Testis (tissue), 5 donors: ENCODE measurements at places on chromosomes 5 and 9.

- DNase-seq: no peak
Observed at GRCh38 chr5:110376281-110376951, 350.1 kb downstream of the TMEM232 start.

- no peak for DNase-seq
Observed at GRCh38 chr9:14080959-14081542, 232.9 kb downstream of the NFIB start.

GRCh38 chr5:34639852-34640626 is 16.1 kb upstream of the RAI14 start:
- DNase-seq: no peak

GRCh38 chr9:114339130-114339908 is 9.7 kb downstream of the ORM2 start:
- peak; percentile 69 for DNase-seq

DNA sequence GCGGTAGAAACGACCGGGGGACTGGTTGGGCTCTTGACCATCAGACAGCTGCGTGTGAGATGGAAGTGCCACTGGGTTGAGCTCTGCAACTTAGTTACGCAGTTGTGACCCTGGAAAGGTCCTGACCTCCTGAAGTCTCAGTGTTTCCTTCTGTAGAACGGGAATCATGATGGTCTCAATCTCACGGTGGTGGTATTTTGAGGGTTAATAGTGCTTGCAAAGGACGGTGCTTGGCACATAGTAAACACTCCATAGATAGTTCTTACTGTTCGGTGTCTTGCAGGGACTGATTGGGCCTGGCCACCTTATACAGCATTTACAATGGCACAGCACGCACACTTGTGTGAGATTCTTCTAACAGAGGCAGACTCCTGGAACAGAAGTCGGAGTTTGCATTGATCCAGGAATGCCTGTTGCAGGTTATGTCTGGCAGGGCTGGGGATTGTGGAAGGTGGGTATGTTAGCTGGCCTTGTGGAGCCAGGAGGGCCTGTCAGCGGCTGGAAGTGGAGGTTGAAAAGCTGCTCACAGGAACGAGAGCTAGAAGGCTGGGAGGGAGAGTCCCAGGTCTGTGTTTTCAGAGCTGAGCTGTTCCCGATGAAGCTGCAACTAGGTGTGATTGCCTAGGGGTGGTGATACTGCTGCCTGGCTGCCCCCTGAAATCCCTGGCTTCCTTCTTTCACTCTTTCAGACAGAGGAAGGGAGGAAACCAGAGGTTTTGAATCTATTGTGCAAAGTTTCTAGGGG is 962 bp upstream of the TXN start:
- DNase-seq: peak; percentile 26

DNA sequence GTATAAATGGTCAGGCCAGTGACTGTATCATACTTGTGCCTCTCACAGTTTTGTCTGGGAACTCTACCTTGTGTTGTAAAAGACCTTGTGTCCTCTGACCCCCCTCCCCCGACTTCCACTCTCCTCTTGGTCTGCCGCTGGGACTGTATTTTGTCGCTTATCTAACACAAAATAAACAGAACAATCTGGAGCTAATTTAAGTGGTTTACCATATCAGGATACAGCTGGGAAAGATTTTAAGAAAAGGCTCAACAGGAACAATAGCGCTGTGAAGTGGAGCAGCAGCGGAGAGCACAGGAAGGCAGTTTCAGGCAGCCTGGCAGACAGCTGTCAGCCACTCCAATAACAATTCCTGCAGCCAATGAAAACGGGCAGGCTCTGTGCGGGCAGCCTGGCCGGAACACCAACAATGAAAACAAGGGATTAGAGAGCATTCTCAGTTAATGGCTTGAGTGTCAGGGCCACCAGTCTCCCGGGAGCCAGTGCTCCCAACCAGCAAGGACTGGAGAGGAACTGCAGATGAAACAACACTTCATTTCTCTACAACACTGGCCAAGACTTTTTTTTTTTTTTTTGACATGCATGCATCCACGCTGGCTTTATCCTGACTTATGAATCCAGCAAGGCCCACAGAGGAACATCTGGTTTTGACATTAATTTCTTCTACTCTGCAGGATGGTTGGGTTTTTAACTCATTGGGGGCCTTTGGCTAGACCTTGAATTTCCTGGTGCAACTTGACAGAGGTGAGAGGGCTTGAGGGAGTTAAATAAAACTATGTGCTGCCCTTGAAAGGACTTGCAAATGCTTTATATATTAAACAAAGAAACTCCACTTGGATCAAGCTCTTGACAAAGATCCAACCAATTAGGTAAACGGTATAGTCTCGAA is 76.7 kb downstream of the ARSB start:
- peak; percentile 21 for DNase-seq

DNA sequence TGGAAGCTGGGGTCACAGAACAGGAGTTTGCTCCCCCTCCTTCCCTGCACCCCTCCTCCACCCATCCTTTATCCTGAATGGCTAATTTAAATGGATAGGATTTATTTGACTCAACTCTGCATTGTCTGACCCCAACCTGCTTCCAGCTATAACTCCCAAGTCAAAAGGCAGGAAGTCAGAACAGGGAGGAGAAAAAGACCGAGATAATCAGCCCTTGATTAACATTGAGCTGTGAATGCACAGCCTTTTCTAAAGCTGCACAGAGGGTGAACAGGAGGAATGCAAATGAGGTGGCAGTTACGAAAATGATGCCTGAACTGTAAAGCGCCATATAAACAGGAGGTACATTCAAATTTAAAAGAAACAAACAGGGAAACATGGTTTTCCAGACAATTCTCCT is 152.8 kb downstream of the SPOCK1 start:
- DNase-seq: no peak

GRCh38 chr5:31617867-31618266 is 21.1 kb upstream of the PDZD2 start:
- no peak for DNase-seq

DNA sequence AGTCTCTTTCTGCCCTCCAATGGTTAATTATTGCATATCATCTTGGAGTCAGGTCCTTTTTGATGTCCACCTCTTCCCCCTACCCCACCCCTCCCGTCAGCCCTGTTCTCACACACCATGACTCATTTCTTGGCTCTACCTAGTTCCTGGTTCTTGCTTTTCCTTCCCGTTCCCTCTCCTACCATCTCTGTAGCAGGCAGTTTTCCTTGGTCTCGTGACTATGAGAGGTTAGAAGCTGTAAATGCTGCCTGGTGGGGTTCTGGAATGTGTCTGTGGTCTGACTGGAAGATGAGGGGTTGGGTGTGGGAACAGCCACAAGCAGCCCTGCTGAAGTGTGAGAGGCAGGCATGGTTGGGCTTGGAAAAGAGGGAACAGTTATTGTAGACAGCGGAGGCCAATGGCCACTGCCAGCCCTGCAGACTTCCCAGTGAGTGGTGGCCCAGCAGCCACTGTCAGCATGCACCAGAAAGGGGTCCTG is 18.2 kb downstream of the SLC22A5 start:
- DNase-seq: peak; percentile 33

GRCh38 chr5:171736976-171737891 is 48.4 kb upstream of the SMIM23 start:
- DNase-seq: no peak

- DNase-seq: no peak
Observed at GRCh38 chr5:168086746-168087145, 204.7 kb upstream of the WWC1 start.

DNA sequence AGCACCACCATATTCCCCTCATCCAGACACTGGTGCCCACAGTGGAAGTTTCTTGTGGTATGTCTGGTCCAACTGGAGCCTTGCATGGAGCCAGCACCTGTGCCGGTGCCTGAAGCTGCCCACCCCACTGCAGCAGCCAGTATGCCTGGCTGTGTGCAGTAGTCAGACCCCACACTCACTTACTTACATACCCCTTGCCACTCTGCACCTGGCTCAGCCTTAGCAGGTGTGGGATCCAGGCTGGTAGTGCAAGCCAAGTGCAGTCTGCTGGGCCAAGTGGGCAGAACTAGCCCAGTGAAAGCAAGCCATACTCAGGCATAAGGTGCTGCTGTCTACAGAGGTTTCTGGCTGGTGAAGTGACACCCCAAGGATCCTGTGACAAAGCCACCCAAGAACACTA is 871.4 kb upstream of the C9orf72 start:
- no peak for DNase-seq
